T-helper 9 cell (primary cell): ENCODE measurements at places on chromosomes 4 and X.

DNA sequence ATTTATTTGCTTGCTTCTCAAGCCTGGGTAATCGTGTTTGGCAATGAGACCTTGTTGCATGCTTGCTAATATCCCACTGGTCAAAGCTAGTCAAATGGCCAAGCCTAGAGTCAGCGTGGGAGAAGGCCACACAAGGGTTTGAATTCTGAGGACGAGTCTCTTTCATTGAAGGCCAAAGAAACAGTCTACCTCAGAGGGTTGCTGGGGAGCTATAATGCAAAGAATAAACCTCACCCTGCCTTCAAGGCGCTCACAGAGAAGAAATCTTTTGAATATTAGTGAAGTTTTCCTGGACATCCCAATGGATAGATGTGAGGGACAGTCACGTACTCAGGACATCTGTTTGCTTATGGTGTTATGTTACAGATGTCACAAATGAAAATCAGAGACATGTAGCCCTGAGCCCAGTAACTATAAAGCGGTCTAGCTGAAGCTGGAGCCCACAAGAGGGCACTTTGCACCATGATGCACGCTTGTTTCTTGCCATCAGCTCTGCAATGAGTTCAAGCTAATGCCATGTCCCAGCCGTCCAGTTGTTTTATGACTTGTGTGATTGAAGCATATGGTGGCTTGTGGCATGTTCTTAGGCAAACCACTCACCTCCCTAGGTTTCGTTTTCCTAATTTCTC is 1.1 kb upstream of the TLR3 start:
- peak; percentile 3 for DNase-seq

- no peak for DNase-seq
These were observed 57.5 kb upstream of the GC start for GRCh38 chr4:71841336-71841735.

GRCh38 chrX:139842326-139843185 is 90.3 kb downstream of the ATP11C start:
- DNase-seq = no peak

GRCh38 chr4:46196086-46196485 is 72.2 kb upstream of the GABRG1 start:
- DNase-seq = no peak

DNA sequence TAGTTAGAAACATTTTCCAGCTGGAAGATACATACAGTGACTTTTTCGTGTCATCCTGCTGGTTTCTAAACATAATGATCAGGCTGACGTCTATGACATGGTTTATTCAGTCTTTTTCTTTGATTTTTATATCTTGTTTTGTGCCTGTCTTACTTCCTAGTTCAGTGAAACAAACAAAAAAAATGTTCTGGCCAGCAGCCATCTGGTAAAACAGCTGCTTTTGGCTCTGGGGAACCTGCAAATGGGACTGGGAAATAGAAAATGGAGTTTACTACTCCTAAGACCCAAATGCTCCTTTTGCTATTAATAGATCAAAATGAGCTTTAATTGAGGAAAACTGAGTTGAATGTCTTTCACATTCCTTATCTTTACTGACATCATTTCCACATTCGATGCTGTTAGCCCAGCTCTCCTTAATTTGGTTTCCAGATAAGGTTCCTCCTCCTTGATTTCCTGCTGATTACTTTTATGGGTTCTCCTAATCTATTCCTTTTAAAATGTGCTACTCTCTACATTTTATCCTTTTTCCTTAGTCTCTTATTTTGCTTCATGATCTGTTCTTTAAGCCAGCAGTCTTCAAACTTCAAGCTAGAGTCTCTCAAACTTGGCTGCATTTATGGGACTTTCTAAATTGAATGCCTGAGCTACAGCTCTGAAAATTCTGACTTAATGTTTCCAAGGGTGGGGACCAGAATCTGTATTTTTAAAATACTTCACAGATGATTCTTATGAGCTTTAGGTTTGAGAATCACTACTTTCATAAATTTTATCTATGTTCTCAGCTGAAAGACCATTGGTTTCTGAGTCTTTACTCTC is 499.5 kb downstream of the ANKRD50 start:
- DNase-seq = no peak

DNA sequence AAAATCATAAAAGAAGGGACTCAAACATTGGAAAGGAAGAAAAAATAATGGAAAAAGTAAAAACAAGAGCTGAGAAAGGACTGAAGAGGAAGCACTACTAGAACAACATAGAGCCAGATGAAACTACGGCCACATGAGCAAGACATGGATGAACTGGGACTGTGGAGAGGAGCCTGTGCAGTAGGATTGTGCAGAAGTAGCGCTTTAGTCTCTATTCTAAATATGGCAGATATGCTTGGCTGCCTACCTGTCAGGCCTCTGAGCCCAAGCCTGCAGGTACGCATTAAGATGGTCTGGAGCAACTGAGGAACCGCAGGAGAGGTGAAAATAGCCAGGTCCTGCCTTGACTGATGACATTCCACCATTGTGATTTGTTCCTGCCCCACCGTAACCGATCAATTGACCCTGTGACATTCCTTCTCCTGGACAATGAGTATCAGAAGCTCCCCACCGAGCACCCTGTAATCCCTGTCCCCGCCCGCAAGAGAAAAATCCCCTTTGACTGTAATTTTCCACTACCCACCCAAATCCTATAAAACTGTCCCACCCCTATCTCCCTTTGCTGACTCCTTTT is 154.3 kb downstream of the CAMK2D start:
- no peak for DNase-seq

DNA sequence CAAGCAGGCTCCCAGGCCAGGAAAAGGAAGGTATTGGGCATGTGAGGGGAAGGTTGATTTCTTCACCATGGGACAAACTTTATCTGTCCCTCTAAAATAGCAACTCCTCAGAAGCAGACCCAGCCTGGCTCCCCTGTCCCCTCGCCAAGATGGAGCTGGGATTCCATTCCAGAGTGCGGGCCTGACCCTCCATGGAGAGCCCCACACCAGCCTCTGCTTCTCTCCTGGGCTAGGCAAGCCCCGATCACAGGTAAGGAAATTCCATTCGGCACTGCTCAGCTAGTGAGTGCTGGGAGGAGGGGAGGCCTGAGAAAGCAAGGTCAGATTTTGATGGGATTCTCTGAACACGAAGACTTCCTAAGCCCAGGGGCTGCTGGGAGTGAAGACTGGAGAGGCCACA is 98.4 kb downstream of the EFNB1 start:
- DNase-seq = no peak

GRCh38 chr4:154908168-154908567 is 127.1 kb downstream of the RBM46 start:
- DNase-seq = no peak

- DNase-seq = no peak
These were observed 20.7 kb downstream of the HAND2 start for GRCh38 chr4:173509036-173510001.

DNA sequence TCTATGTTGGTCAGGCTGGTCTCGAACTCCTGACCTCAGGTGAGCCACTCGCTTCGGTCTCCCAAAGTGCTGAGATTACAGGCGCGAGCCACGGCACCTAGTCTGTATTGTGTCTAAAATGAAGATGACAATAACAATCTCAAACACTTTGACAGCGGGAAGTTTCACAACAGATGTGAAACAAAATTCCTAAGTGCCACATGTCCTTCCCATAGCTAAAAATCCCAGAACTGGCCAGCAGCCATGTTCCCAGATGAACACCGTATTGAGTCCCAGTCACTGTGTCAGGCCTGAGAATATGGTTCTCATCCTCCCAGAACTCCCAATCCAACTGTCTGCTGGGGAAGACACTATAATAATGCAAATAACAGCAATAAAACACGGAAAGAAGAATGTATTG is 16.4 kb upstream of the KLHL8 start:
- DNase-seq = no peak

DNA sequence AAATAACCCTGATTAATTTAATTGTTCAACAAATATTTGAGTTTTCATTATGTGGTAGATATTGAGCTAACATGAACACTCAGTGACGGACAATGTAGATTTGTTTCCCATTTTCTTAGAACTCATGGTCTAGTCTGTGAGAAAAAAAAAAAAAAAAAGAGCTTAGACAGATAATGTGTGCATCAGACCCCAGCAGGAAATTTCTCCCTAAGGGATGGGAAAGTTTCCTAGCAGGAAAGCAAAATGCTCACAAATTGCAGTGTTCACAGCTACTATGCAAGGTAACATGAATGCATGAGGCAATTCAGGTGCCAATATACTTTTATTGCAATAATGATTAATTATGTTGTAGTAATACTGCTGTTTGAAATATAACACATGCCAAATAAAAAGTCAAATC is 843.2 kb upstream of the SLIT2 start:
- no peak for DNase-seq

- DNase-seq = no peak
These were observed 637.6 kb downstream of the MID1IP1 start for GRCh38 chrX:39438603-39439602.
